NCI-H1694 treated with DMSO at 0.1 percent for 48 hours (cell line): ENCODE measurements at places on chromosomes 6 and 20.

- peak; percentile 71 for DNase-seq
These were observed 3.5 kb downstream of the GNMT start for GRCh38 chr6:42963855-42964605.

DNA sequence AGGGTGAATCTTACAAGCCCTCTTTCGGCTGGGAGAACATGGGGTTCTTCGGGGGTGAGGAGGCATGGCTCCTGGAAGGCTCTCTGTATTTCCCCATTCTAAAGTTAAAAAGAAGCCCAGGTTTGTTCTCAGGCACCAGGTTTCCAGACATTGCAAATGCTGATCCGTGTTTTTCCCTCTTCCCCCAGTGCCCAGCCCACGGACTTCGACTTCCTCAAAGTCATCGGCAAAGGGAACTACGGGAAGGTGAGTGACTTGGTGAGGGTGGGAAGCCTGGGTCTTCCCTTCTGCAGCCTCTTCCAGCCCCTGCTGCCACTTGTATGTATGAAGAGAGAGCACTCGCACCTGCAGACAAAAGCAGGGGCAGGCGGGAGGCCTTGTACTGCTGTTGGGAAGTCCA, 8.7 kb downstream of the SGK2 start:
- no peak for DNase-seq

DNA sequence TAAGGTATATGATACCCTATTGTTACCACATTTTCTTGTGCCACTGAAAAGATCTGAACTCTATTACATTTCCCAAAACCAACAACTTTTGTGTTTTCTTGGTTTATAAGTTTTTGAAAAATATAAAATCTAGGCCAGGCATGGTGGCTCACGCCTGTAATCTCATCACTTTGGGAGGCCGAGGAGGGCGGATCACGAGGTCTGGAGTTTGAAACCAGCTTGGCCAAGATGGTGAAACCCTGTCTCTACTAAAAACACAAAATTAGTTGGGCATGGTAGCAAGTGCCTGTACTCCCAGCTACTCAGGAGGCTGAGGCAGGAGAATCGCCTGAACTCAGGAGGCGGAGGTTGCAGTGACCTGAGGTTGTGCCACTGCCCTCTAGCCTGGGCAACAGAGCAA, 34.3 kb downstream of the SAMHD1 start:
- DNase-seq: no peak

DNA sequence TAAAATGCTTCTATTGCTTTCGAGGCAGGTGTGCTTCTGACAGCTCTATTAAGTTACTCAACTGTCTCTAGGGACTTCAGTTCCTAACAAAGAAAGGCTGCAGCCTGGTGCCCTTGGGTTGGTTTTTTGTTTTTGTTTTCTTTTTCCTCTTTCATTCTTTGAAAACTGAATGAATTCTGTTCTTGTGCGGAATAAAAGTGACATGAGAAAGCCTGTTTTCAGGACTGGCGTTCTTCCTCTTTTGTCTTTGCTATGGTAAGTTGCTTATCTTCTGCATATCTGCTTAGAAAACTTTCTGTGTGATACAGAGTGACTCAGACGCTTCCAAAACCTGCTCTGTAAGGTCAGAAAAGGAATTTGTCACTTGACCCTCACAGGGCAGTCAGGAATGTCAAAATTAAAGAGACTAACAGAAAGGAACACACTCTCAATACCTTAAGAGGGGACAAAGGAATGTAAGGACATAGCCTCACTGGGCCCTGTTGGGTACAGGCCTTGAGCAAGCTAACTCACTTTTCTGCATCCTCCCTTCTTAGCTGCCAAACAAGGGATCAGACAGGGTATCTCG, 56.2 kb upstream of the NHSL1 start:
- no peak for DNase-seq

DNA sequence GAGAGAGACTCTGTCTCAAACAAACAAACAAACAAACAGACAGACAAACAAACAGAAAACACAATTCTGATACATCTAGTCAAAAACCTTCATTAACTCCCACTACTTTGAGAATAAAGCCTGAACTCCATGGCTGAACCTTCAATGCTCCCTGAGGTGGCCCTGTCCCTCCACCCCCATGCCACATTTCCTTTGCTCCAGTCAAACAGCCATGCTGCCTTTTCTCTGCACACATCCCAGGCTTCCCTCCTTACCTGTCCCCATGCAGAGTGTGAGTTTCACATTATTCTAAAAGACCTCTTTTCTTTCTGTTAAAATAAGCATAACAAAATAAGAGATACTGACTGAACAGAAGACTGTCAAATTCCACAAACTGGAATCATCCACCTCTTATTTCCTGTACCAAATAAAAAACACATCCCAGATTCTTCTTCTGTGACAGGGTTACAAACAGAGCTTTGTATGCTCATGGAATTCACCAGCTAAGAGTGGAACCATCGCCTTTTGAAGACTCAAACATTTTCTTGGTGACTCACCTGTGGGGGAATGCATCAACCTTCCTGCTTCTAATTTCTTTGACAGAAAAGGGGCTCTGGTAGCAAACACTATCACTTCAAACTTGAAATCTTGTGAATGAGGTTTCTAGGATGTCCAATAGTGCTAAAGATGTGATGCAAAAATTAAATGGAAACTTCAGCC, 71.0 kb upstream of the SLC22A16 start:
- no peak for DNase-seq

DNA sequence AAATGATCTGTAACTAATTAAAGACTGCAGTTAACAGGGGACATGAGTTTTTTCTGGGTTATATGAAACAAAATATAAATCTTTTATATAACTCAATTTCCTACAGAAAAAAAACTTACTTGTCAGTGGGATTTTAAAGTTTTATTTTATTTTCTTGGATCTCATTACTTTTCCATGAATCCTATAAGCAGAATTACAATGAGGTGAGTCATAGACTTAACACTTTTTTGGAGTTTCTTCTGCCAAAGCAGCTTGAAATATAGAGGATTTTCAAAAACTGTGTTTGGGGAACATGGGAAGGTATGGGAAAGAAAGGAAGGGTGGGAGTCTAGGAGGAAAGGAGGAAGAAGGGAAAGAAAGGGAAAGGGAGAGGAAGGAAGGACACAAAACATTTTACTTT, 130.7 kb downstream of the AIG1 start:
- DNase-seq: no peak

DNA sequence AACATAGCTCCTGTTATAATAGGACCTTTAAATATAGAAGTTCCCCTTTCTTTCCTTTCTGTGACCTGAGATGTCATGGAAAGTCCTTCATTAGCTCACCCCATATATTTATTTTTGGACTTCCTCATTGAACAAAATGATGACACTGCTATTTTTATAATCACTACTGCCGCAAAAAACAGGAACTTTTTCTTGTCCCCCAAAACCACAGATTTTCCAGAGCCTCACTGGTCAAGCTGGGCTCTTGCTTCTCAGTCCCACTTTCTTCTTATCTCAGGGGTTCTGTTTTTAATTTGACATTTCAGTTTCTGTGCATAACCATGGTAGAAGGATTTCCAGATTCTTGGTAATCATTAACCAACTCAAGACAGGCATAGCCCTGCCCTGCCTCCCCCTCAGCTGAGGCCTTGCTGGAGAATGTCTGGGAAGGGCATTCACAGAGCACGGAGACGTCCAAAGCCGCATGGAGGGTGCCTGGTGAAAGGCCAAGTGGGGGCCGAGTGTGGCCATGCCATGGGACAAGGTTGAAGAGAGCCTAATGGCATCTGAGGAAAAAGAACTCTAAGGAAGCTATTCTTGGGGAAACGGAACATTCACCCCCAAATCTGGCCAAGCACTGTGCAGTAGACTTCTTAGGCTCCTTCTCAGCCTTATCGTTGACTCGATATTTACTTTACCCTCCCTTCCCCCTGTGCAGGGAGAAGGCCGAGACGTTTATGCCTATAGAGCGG, 73.7 kb downstream of the EDN1 start:
- no peak for DNase-seq

- no peak for DNase-seq
These were observed 56.7 kb upstream of the TNFRSF21 start for GRCh38 chr6:47366335-47366890.

GRCh38 chr6:6176586-6177228, 143.8 kb downstream of the F13A1 start:
- DNase-seq: no peak

DNA sequence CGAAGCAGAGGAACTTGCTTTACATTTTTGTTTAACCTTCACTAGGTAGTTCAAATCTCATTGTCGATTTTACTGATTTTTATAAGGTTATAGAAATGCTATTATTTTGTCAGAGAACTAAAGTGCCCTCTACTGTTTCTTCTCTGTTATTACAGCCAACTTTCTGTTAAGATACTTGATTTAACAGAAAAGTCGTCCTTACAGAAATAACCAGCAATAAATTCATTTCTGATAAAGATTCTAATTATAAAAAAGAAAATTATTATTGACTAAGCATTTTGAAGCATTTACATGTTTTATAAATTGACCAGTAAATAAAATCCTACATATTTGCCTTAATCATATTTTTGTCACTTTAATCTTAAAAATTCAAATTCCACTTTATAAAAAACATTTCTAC, 60.8 kb downstream of the OGFRL1 start:
- DNase-seq: peak; percentile 68

GRCh38 chr20:4233520-4233919, 218.2 kb upstream of the RNF24 start:
- DNase-seq: no peak

DNA sequence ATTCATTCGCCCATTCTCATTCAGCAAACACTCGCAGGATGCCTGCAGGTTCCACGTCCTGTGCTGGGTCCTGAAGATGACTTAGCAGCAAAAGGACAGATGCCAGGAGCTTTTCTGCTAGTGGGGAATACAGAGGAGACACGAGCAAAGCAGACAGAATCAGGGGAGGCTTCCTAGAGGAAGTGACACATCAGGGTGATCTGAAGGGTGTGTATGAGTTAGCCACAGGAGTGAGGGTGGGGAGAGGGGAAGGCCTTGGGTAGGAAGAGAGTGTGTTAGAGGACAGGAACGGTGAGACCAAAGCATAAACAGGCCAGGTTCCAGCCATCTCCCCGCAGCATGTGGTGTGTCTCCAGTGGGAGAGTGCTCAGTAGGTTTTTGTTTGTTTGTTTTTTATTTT, 73.4 kb upstream of the GTSF1L start:
- DNase-seq: no peak

DNA sequence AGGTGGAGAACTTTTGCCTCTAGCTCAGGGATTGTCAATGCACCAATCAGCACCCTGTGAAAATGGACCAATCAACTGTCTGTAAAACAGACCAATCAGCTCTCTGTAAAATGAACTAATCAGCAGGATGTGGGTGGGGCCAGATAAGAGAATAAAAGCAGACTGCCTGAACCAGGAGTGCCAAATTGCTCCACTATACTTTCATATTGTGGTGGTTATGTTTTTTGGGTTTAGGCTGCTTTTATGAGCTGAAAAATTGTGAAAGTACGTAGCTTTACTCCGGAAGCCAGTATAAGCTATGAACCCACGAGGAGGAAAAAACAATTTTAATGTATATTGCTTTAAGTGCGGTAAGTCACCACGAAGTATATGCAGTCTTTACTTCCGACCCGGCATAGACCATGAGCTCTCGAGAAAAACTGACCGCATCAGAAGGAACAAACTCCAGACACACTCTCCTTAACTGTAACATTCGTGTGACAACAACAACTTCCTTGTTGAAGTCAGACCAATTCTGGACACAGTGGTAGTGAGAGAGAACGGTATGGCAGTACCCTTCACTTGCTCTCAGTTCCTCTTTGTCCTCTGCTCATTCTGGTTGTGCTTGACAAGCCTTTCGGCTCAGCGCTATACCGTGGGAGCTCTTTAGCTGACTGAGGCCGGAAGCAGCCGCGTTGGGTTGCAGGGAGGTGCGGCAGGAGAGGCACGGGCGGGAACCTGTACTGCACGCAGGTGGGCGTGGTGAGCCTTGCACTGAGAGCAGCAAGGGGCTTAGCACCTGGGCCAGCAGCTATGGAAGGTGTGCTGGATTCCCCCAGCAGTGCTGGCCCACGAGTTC, 81.9 kb upstream of the E2F3 start:
- no peak for DNase-seq

DNA sequence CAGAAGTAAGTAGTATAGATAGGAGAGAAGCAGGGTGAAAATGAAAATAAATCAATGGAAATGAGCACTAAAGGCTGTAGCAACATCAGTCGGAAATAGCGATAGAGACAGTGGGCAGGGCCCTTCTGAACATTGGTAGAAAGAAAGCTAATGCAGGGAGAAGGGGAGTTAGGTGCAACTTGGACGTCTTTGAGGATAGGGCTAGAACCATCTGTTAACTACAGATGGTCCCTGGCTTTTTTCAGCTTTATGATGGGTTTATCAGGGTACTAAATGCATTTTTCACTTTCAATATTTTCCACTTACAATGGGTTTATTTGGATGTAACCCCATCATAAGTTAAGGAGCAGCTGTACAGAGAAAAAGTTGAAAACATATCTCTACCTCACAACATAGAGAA, 72.8 kb upstream of the CNR1 start:
- no peak for DNase-seq
